ENCODE measurements at places on chromosomes 1 and 21.
A peak's percentile ranks its signal among the peaks of the same experiment; 100 is the strongest.

GRCh38 chr1:30294508-30294907 is 428.9 kb downstream of the MATN1 start:
- no peak for DNase-seq

DNA sequence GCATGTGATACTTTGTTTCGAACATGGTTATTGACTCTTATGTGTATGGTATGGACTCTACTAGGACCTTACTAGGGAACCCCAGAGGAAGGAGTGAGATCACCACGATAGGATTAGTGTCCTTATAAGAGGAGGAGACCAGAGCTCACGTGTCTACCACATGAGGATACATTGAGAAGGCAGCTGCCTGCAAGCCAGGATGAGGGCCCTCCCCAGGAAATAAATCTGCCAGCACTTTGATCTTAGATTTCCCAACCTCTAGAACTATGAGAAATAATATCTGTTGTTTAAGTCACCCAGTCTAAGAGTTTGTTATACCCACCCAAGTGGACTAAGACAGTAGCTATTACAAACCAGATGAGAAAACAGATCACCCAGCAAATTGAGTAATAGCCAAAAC is 559.3 kb upstream of the USP24 start:
- no peak for DNase-seq

- no peak for DNase-seq
Observed at GRCh38 chr1:30299393-30299792, 424.0 kb downstream of the MATN1 start.

DNA sequence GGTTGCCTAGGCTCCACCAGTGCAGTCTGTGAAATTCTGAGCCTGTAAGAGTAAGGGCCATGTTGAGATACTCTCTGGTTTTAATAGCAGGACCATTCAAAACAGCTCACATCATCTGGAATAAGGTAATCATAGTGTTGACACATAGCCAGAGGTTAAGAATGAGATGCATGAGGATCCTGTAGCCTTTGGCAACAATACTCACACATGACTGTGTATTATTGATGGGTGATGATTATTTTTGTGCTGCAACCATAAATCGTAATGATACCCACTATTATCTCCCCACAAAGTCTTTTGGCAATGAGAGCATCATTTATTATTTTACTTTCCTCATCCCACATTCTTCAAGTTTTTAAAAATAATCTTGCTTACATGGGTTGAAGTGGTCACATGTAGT is 35.5 kb downstream of the KCNK2 start:
- no peak for DNase-seq

GRCh38 chr1:8879922-8880676 is 1.6 kb upstream of the ENO1 start:
- peak; percentile 67 for DNase-seq
